ENCODE measurements at places on chromosomes 4 and X.
A peak's percentile ranks its signal among the peaks of the same experiment; 100 is the strongest.

DNA sequence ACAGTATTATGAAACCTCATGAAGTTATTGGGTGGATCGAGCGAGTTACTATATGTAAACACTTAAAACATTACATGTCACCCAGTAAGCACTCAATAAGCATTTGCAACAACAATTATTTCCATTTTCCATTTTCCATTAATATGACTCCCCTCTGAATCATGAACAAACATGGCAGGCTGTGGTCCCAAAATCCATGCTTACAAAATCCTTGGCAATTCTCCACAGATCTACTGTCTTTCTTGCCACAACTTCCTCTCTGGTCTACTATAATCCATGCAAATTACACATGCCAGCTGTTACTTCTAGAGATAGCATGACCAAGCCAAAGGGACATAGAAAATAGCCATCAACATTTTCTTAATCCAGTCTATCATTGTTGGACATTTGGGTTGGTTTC is 22.0 kb downstream of the ASB11 start:
- no peak for DNase-seq

DNA sequence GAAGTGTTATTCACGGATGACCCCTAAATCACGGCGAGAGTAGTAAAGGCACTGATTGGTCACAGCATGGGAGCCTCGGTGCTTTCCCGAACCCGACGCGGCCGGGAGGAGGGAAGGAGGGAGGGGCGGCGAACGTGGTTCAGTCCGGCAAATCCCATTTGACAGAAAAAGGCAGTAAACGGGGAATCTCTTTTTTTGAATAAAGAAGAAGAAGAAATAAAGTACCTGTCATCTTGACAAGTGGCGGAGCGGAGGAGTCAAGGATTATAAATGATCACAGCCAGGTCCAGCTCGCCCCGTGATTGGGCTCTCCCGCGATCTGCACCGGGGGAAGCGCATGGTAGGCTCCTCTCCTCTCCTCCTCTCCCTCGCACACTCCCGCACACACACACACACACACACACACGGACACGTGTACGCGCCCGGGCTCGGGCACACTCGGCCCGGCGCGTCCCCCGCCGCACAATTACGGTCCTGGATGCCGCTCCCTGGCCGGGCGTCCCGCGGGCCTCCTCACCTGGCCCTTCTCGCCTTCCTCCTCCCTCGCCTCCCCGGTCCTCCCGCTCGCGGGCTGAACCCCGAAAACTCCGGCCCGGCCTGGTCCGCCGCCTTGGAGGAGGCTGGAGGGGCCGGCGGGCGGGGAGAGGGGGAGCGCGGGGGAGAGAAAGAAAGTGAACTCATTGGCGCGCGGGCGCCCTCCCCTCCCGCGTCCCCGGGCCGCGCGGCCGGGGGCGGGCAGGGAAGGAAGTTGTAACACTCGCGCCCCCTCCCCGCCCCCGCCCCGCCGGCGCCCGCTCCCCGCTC is 99.2 kb upstream of the TENM3 start:
- no peak for DNase-seq

GRCh38 chr4:38957261-38957815 is 74.9 kb downstream of the TMEM156 start:
- DNase-seq = no peak

DNA sequence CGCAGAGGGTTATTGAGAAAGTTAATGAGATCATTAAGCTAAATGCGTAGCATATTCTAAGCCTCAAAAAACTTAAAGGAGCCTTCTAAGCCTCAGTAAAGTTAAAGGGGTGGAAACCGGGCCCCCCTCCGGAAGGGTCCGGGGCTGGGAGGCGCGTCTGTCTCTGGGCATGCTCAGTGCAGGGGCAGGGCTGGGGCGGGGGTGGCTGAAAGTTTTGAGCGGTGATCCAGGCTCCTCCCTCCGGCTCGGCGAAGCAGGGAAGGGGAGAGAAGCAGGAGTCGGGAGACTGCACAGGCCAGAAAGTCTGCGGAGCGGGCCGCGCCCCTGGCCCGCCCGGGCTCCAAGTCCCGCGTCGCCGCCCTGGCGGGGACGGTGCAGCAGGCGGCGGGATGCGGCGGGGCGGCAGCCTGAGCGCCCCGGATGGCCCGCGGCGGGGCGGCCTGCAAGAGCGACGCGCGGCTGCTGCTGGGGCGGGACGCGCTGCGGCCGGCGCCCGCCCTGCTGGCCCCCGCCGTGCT is at the start of gene EVC:
EVC (plus strand) TSS at position 241 of the 518 bp plus-strand sequence; CDS start at position 421, 180 bp downstream.
- DNase-seq = no peak

- no peak for DNase-seq
Measured at GRCh38 chrX:31217084-31217483, 145.2 kb upstream of the FTHL17 start.

GRCh38 chr4:15425520-15425919 is 2.3 kb upstream of the C1QTNF7 start:
- DNase-seq = no peak

GRCh38 chr4:7422151-7422897 is 12.4 kb downstream of the PSAPL1 start:
- DNase-seq = no peak

GRCh38 chr4:185774845-185775680 is 36.9 kb downstream of the SORBS2 start:
- no peak for DNase-seq

GRCh38 chrX:4238916-4239315 is 525.5 kb upstream of the PRKX start:
- no peak for DNase-seq

- no peak for DNase-seq
Measured at GRCh38 chr4:165053645-165054044, at the start of gene TRIM75. TSS of gene TRIM75 (plus strand) at chr4:165053866. CDS start at chr4:165059148, 5,282 bp downstream.

- no peak for DNase-seq
Measured at GRCh38 chr4:11529625-11530201, 101.0 kb upstream of the HS3ST1 start.

- DNase-seq = no peak
Measured at GRCh38 chr4:119093042-119093827, 42.4 kb upstream of the MYOZ2 start.

DNA sequence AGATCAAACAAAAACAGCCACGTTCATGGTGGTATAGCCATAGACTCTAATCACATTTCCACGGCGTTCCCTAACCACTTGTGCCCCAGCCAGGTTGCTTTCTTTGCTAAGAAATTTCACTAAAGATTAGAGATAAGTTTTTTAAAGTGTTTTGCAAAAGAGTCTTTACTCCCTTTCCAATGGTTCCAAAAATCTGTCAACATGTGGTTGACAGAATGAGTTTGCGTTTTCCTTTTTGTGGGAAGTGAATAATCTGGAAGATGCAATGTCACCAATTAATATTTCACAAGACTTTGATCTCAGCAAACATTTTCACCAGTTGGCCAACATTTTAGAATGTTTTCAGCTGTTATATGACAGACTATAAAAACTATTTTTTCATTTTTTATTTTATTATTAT is 35.3 kb downstream of the CXCL1 start:
- DNase-seq = no peak

DNA sequence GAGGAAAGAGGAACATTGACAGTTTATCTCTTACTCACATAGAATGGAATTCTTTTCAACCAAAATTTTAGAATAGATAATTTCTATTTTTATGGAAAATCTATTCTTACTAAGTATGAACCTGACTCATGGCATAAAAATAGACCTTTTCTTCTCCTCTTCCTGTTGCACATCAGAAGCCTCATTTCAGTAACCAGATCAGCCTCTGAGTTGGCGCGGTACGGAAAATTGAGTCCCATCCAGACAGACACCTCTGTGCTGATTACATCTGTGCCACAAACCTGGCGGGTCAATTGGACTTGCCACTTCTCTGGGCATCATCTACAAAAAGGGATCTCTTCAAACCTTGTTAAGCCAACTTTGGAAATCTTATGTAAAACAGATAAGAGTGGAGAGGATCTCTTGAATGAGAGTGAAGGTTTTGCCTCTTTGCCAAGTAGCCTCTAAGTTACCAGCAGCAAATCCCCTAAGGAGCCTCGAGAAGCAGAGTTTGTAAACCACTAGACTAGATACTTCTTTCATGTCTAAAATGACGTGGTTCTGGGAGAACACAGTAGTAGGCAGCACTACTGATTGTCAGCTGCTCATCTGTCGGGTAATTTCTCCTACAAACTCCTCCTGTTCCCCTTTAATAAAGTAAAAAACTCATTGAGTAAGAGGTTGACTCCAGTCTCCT is 37.4 kb downstream of the TENM3 start:
- DNase-seq = no peak

DNA sequence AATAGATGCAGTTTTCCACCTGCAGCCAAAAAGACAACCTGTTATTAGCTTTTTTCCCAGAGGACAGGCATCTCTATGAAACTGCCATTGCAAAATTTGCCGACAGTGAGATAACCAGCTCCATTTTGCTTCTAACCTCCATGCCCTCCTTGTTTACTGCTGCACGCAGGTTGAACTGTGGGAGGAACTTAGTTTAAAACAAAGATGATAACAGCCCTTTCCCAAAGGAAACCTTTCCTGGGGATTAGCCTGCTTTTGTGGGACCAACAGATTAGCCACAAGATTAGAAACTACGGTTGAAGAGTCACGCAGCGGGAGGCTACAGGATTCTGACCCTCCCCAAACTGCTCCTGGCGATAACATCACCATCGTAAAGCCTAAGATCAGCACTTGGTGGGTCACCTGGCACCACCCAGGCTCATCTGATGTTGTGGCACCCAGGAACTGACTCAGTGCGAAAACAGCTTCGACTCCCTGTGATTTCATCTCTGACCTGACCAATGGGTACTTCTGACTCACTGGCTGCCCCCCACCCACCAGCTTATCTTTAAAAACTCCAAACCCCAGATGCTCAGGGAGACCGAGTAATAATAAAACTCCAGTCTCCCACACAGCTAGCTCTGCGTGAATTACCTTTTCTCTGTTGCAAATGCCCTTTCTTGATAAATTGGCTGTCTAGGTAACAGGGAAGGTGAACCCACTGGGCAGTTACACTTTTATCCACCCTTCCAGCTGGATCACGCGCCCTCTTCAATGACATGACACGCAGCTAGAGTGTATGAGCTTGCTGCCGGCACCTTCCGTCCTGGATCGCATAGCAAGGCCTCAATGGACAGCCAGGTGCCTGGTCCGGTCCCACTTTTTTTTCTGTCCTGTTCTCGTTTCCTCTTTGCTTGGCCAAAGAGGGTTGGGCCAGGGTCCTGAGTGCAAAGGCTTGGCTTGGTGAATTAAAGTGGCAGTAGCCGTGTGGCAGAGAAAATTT is 27.2 kb downstream of the NOP14 start:
- DNase-seq = peak; percentile 54

DNA sequence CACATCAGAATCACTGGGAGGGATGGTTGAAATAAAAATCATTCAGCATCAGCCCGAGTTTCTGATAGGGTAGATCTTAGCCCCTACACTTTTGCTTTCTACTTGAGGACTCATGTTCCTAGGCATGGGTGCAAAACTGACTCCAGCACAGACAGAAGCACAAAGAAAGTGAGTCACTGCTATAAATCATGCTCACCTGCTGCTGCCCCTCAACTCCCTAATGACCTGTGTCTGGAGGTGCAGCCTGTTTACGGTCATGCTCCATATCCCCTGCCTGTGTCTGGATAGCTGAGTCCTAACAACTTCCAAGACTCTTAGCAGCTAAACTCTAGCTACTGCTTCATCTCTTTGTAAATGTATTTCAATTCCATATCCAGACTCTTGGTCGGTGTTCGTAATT is 57.8 kb downstream of the ADGRA3 start:
- DNase-seq = no peak

GRCh38 chr4:128861856-128862518 is 52.5 kb downstream of the JADE1 start:
- no peak for DNase-seq

DNA sequence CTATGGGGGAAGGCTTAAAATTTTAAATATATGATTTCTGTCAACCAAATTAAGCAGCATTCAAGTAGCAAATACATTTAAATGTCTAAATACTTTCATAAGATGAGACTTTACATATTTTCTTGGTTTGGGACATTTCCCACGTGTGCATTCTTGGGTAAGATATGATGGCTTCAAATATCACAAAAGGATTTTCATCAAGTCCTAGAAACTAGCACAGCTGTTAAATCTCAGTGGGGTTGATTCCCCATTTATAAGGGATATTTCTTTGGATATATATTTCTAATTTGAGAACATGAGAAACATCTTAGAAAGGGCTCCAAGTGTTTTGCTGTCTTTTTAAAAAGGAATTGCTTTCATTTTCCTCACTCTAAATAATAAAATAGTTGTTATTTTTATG is 90.2 kb downstream of the P2RY10 start:
- DNase-seq = no peak

DNA sequence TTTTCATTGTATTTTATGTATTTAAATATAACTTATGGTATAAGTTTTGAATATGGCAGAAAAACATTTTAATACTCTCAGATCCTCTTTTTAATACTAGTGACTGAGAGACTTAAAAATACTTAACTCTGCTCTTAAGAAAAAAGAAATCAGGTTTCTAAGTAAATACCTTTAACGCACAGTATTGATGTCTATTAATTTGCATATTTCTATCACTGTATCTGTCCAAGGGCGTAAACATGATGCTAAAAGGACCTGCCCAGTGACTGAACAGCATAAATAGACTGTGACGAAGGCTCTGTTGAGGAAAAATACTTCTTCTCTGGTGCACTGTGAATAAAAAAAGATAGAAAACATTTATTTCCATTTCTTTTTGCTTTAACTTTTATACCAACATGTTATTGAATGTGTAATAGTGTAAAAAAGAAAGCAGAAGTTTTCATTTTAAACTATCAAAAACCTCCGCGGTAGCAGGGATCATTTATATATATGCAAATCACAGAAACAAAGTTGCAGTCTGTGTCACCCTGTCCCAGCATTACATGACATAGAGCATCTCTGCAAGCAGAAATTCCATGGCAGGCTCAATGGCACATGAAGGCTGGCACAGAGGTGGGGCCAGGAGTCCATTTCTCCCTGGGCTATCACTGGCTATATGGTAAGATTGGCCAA is 75.4 kb downstream of the ZAR1 start:
- no peak for DNase-seq

DNA sequence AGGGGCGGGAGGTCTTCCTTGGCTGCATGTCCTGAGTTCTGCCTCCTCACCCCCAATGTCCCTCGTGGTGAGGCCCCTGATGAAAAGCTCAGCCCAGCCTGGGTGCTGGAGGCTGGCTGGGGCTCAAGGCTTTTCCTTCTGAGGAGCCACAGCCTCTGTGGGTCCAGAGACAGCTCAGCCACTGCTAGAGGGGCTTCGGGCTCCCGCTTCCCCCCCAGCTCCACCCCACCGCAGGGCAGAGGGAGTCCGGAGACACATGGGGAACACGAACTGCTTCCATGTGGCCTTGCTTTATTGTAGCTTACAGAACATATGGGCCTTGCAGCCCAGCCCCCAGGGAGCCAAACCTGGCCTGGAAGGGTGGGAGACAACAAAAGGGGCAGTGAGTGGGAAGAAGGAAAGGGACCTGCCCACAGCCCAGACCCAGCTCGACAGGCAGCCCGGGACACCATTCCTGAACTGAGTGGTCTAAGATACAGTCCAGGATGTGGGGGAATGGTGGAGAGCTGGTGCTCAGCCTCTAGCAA is 89.9 kb upstream of the NKX1-1 start:
- DNase-seq = no peak
